SK-N-DZ (cell line): ENCODE measurements at places on chromosomes 7 and 10.

- DNase-seq: no peak
These were observed 25.3 kb downstream of the SORCS1 start for GRCh38 chr10:107139237-107139636.

- DNase-seq: no peak
These were observed 9.8 kb upstream of the LRRC61 start for GRCh38 chr7:150313367-150313809.

- no peak for DNase-seq
These were observed 7.8 kb downstream of the FBXW4 start for GRCh38 chr10:101687071-101687658.

GRCh38 chr10:21516242-21517131 lies 9.0 kb downstream of the SKIDA1 start:
- DNase-seq: no peak
